Hypothalamus (tissue), 51 donors: ENCODE measurements at places on chromosomes 11 and 22.

- no peak for DNase-seq
Observed at GRCh38 chr22:49055406-49055805, 772.3 kb downstream of the BRD1 start.

DNA sequence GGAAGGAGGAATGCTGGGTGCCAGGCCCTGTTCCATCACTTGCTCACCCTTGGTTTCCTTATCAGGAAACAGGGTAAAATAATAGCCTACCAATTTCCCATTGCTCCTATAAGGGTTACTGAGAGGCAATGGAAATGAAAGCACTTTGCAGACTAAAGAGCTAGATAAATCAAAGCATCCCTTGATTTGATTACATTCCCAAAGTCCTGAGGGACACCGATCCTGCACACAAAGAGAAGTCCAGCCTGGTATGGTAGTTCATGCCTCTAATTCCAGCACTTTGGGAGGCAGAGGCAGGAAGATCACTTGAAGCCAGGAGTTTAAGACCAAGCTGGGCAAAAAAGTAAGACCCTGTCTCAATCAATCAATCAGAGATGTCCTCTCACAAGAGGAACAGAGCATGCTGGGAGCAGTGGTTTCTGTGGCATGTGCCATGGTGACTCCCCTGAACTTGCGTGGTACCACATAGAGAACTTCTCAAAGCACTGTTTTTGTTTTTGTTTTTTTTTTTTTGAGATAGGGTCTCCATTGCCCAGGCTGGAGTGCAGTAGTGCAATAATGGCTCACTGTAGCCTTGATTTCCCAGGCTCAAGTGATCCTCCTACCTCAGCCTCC, 10.7 kb downstream of the TBC1D10A start:
- DNase-seq = no peak

DNA sequence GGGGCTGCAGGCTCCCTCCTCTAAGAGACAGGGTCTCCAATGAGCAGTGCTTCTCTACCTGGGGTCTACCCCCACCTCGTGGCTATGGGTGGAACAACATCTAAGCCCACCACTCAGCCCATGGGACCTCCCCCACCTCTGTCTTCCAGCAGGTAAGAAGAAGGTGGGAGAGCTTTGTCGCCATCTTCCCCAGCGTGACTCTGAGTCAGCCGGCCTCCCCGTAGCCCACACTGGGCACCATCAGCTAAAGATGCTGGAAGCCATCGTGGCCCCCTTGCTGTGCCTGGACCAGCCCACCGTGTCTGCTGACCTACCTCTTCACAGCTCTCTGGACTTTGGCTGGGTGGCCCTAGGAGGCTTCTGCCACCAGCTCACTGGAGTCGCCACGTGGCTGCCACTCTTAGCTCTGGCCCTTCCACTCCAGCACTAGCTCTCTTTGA, 944 bp downstream of the C11orf86 start:
- no peak for DNase-seq

DNA sequence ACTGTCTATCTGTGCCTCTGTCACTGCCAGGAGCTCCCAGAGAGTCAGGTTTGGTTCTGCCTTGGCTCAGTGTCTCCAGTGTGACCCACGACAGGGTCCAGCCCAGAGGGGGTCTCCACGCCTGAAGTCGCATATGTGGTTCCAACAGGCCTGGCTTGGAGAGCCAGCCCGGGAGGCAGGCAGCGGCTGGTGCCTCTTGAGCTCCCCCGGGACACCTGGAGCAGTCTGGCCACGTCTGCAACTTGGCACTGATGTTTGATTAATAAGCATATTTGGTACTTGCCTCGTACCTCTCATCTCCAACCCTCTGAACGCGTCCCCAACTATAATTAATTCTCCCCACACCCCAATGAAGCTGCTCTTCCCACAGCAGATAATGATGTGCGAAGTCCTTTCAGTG, 31.7 kb upstream of the SHISAL1 start:
- no peak for DNase-seq

GRCh38 chr11:60396382-60396781, at the start of gene MS4A14:
Gene MS4A14, plus strand, starts transcription at chr11:60396459. Its CDS starts 120 bp downstream, at chr11:60396579.
- DNase-seq = no peak

DNA sequence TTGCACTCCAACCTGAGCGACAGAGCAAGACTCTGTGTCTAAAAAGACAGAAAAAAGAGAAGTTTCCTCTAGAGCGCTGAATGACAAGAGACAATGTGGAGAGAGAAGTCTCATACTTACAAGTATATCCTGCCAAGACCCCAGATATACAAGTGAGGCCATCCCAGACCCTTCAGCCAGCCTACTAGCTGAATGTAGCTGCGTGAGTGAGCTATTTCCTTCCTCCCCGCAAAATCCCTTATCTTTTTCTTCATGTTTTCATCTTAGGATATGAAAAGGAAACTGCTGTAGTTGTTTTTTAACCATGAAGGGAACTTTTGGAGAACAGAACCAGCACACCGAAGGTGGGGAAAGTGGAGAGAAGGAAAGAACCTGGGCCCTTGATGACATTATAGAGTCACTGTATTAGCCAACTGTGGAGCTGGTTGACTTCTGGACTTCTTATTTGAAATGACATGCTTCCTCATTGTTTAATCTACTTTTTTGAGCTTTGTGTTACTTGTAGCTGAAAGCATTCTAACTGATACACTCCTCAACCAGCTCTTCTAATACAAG, 4.4 kb upstream of the DDX17 start:
- no peak for DNase-seq

- no peak for DNase-seq
Observed at GRCh38 chr22:45468872-45469271, 33.8 kb upstream of the FBLN1 start.

GRCh38 chr11:66365166-66365565, 6.4 kb downstream of the SLC29A2 start:
- no peak for DNase-seq

DNA sequence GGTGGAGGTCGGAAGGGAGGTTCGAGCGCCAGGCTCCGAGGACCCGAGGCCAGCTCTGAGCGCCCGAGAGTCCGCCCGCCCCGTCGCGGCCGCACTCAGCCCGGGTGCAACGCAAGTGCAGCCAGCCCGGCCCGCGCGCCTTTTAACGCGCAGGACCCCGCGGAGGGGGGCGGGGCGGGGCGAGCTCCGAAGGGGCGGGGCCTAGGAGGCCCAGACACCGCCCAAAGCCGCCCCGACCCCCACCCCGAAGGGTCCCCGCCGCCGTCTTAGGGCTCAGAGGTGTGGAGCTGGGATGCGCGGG, at the start of gene PHOX2A:
Gene PHOX2A (minus strand): TSS at position 117 of the 301 bp plus-strand sequence. CDS start 172 bp downstream, outside the sequence.
- no peak for DNase-seq

GRCh38 chr11:103016031-103016430, 60.5 kb upstream of the MMP13 start:
- no peak for DNase-seq

- no peak for DNase-seq
Observed at GRCh38 chr11:27864091-27864491, 163.8 kb upstream of the BDNF start.
